Mucosa of descending colon (tissue), 3 donors: ENCODE measurements at places on chromosomes 16 and 17.

- DNase-seq, result peak; percentile 71
These were observed 38.7 kb upstream of the AQP8 start for GRCh38 chr16:25177831-25178688.

DNA sequence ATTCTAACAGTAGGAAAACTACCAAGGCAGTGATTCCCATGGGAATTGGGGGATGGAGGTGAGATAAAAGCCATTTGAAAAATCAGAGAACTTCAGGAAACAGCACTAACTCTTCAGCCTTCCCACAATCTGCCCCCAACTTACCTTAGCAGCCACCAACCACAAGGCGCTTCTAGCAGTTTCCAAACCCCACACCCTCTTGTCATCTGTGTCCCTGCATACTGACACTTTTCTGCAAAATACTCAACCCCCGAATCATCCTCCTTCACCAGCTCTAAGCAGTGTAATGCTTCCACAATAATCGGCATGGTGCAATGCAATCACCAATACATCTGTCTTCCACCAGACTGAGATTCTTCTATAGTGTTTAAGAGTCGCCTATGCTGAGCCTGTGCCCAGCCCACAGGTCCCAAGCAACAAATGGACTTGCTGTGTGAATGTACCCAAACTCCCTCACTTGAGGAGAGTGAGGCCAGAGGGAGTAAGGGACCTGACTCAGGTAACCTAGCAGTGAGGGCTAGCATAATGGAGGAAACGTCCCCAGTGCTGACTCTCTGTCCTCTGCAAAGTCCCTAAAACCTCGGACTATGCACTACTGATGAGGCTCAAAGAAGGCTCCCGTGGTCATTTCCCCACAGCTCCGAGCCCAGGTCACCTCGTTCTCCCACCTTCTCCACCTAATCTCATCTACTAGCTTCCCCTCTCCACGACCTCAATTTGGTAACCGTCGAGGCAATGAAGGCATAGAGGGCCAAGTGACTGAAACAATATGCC lies 943 bp downstream of the DYNC1LI2 start:
- no peak for DNase-seq

- no peak for DNase-seq
These were observed 9.6 kb downstream of the FAM20A start for GRCh38 chr17:68591583-68591982.

DNA sequence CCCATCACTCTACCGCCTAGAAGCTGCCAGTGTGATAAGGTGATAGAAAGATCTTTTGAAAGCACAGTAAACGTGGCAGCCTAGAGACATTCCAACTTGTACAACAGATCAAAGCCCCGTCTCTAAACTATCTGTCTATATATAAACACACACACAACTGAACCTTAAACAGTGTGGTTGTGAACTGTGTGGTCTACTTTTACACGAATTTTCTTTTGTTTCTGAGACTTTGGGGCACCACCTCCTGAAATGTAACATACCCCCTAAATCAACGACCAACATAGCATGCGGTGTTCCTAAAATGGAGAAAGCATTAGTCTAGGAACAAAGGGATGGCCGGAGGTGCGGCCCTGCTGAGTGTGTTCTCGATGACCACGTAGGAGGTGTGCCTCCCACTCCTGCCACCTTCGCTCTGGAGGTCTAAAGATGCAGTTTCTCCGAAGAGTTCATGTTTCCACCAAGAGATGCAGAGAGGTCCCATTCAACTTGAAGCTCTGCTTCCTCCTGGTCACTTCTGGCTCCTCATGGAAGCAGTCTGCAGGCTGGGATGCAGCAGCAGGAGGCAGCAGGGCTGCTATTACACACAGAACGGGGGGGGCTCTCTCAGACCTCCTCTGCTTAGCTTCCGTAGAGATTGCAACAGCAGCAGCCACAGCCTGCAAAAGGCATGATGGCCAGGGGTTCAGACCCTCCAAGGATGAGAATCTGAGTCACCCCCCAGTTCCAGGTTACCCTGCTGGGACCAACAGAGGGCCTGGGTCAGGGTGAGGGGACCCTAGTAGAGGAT lies 22.6 kb upstream of the USP10 start:
- DNase-seq, result no peak

- DNase-seq, result no peak
These were observed 176.7 kb downstream of the SOX9 start for GRCh38 chr17:72297326-72298115.

- DNase-seq, result no peak
These were observed 162.8 kb downstream of the BCAS3 start for GRCh38 chr17:60840456-60840855.

GRCh38 chr16:77077256-77077922 lies 113.6 kb upstream of the MON1B start:
- DNase-seq, result no peak

DNA sequence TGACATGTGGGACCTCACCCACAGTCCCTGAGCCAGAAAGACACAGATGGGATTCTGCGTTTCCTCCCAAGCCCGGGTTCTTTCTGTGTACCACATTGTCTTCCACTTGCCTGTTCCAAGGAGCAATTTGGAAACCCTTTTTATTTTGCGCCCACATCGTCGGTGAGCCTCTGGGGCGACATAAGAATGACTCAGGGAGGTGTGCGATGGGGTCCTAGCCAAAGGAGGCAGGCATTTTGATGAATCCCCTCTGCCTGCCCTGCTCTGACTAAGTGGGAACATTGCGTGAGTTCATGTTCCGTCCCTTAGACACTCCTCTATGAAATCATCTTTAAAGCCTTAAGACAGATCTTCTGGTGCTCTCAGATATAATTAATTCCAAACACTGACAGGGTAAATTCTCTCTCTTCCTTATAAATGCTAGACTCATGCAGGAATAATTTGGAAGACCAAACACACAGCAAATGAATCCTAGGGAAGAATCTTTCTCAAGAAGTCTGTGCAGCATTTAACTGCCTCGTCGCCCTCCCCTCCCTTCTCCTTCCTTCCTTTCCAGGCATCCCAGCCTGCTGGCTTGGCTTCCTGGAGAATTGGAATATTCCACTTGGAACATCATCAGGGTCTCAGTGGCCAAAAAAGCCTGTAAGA lies 52.7 kb upstream of the FOXF1 start:
- no peak for DNase-seq

- no peak for DNase-seq
These were observed 18.3 kb upstream of the ABCA3 start for GRCh38 chr16:2358811-2359210.

DNA sequence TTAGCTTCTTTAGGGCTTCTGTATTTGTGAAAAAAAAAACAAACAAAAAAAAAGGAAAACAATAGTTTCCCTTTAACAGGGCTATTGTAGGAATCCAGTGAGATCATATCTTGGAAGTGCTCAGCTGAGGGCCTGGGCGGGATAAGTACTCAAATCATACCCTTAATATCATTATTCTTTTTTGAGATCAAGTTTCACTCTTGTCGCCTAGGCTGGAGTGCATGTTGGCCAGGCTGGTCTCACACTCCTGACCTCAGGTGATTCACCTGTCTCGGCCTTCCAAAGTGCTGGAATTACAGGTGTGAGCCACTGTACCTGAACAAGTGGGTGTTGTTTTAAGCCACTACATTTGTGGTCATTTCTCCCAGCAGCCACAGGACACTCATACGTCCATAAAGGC lies 87.0 kb downstream of the CDH13 start:
- DNase-seq, result no peak

GRCh38 chr17:29212681-29213121 lies 32.5 kb upstream of the MYO18A start:
- DNase-seq, result no peak

DNA sequence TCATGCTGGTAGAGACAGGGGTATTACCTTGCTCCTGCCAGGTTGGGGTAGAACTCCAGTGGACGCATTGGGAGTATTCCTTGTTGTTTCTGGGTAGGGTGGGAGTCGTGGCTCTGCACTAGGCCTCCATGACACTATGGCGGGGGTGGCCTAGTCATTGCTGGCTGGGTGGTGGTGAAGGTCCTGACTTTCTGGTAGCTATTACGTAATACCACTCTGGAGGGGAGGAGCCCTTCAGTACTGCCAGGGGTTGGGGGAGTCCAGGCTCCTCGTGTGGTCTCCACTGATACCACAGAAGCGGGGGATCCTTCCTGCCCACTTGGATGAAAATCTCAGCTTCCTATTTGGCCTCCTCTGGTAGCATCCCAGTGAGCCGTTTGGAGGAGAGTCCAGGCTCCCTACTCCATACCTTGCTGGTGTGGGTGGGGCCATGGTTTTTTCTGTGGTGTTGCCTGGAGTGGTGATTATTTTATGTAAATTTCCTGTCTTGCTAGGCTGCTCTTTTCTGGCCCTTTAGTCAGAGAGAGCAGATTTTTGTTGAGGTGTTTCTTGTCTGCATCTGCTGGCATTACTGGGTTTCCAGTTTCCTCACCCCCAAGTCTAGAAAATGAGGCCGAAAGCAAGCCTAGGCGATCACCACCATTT lies 65.8 kb upstream of the GNG13 start:
- peak; percentile 3 for DNase-seq

- DNase-seq, result peak; percentile 73
These were observed 19.7 kb upstream of the LRRC37A3 start for GRCh38 chr17:64938925-64939474.

DNA sequence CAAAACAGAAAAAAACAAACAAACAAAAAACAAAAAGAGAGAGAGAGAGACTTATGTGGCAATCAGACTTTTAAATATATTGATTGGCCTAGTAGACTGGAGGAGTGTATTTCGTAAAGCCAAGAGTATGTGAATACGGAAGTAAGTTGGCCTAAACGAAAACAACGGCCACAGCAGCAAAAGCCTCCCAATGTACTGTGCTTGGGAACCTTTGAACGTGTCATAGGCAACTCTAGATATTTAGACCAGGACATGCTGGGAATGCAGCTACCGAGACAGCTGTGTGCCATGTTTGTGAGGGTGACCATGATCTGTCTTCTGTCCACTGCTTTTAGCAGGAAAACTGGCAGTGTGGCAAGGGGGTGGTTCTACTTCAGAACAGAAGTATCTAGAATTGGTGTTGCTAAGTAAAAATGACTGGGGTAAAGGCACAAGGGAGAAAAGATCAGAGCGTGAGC lies 7.4 kb downstream of the MAF start:
- no peak for DNase-seq

GRCh38 chr16:85172455-85173145 lies 60.3 kb upstream of the CIBAR2 start:
- no peak for DNase-seq

DNA sequence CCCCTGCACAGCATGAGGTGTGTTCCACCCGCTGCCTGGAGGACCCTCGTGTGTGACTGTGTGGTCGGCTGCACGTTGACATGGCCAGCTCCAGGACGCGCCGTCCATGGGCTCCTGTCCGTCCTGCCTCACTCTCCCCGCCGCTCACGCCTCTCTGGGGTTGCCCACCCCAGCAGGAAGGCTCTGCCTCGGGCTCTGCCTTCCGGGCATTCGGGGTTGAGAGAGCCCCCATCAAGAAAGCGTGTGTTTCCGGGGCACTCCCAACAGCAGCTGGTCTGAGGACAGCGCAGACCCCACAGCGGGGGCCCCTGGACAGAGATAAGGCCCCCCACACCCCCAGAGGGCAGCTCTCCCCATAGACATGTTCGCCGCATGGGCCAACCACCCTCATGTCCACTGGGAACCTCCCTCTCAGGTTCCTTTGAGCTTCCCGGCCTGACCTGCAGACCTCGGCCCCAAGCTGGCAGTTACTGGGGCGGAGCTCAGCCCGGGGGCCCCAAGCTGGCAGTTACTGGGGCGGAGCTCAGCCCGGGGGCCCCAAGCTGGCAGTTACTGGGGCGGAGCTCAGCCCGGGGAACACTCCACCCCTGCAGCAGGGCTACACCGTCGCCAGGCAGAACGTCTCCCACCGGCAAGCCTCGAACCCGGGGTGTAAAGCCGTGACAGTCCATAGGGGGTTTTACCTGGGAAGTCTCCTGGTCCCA lies 8.4 kb upstream of the PIEZO1 start:
- DNase-seq, result peak; percentile 74

DNA sequence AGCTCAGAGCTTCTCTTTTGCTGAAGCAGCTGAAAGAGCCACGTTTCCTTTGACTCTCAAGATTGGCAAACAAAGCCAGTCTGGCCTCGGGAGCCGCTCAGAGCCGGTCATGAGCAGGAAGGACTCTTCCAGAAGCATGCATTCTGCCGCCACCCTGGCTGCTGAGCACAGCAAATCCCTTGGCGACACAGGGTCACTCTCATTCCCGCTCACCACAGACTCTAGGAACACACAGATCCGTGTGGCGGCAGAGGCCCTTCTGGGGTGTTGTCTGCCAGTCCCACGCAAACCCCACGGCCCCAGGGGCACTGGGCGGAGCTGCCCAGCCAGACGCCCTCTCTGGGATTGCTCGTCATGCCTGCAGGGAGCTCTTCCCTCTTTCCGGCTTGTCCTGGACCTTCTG lies 157.0 kb downstream of the C16orf95 start:
- DNase-seq, result no peak

DNA sequence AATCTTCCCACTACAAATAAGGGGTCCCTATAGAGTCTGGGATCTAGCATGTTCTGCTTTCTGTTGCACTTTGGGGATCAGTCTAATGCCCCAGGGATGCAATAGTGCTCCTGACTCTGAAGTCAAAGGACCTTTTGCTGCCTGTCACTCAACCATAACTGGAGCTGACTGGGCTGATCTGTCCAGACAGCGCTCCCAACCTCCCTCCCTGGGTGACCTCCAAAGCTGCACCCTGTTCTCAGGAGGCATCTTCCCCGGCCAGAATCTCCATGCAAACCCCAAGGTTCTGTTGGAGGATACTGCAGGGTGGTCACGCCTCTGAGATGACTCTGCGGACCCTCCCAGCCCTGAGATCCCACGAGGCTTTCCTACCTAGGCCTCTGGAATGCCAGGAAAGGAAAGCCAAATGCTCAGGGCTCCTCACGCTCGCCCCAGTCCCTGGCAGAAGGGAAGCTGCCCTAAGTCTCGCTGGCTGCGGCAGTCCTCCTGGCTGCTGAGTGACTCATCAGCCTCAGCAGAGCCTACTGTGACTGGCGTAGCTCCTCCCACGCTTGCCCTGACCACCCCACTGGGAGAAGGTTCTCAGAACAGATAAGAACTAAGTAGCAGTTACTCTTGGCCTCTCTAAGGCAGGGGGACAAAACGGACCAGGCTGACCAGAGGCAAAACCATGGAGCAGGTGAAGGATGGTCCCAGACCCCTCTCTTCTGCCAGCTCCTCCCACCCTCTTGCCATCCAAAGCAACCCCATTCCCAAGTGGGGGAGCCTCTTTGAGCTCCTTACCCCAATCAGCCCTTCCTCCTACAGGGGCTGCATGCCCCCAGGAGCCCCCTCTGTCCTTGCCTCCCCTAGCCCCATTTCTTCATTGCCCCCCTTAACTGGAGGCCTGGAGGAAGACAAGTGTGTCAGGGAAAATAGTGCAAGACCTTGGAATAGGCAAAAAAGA lies 124.1 kb upstream of the TNRC6C start:
- DNase-seq, result peak; percentile 39

- no peak for DNase-seq
These were observed 782.4 kb upstream of the SOX9 start for GRCh38 chr17:71338396-71338795.

DNA sequence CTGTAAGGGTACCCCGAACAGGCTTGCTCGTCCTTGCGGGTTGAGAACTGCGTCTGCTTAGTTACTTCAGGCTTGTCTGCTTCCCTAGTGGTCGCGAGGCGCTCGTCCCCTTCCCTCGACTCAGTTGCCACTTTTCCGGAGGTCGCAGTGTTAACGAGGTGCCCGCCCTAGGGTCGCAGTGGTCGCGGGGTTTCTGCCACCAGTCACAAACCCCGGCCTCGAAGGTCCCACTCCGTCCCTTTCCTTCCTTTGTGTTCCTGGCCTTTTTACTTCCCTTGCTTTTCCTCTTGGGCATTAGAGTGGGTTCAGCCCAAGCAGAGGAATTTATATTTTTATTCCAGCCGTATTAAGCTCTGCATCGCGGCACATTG lies 299 bp downstream of the NUP85 start:
- no peak for DNase-seq
